ENCODE measurements at places on chromosomes 11 and 22. TPM values are rescaled to one million over a fixed set of nuclear protein-coding genes. Genes with fewer than 3 reads are reported as not detected.

Gene RIMBP3C
- polyA plus RNA-seq, result 0.38 TPM

Gene RAG1
- not detected for polyA plus RNA-seq

Gene MS4A2
- not detected for polyA plus RNA-seq

Gene BTG4
- not detected for polyA plus RNA-seq

Gene KREMEN1
- not detected for polyA plus RNA-seq

Gene CCDC87
- polyA plus RNA-seq, result not detected

Gene CD3D
- polyA plus RNA-seq, result 1,577 TPM

Gene ABCG4
- not detected for polyA plus RNA-seq

Gene RGL4
- polyA plus RNA-seq, result 71.3 TPM

Gene PDE2A
- polyA plus RNA-seq, result not detected

Gene YPEL1
- polyA plus RNA-seq, result 13.1 TPM

Gene MS4A12
- not detected for polyA plus RNA-seq

Gene NRGN
- polyA plus RNA-seq, result 0.22 TPM

Gene OR51T1
- polyA plus RNA-seq, result not detected

Gene KCNJ11
- polyA plus RNA-seq, result not detected

Gene SCN3B
- polyA plus RNA-seq, result not detected

Gene BCL2L13
- polyA plus RNA-seq, result 39.5 TPM

Gene APOA4
- not detected for polyA plus RNA-seq

Gene USH1C
- not detected for polyA plus RNA-seq

Gene TPP1
- 136 TPM for polyA plus RNA-seq

Gene GSTT2B
- polyA plus RNA-seq, result not detected

Gene OR5P2
- polyA plus RNA-seq, result not detected

Gene CALCA
- polyA plus RNA-seq, result not detected

Gene MS4A6A
- 0.99 TPM for polyA plus RNA-seq

Gene MUC5B
- polyA plus RNA-seq, result not detected

Gene TCN2
- polyA plus RNA-seq, result 0.85 TPM

Gene KRTAP5-10
- polyA plus RNA-seq, result not detected

Gene DEFB131B
- polyA plus RNA-seq, result not detected

Gene CTSF
- polyA plus RNA-seq, result 18.2 TPM

Gene PGR
- not detected for polyA plus RNA-seq

Gene ART1
- polyA plus RNA-seq, result not detected

Gene NLRP10
- not detected for polyA plus RNA-seq

Gene TEX12
- not detected for polyA plus RNA-seq

Gene GSC2
- not detected for polyA plus RNA-seq

Gene TTLL12
- polyA plus RNA-seq, result 21.6 TPM

Gene CEP126
- polyA plus RNA-seq, result 0.41 TPM

Gene FAM180B
- not detected for polyA plus RNA-seq

Gene ROM1
- 0.48 TPM for polyA plus RNA-seq

Gene WDR74
- polyA plus RNA-seq, result 41.6 TPM

Gene LRRC10B
- polyA plus RNA-seq, result not detected

Gene P2RY2
- polyA plus RNA-seq, result not detected

All from CD4-positive, CD25-positive, alpha-beta regulatory T cell (primary cell).